ENCODE measurements at places on chromosomes 5 and 9.

DNA sequence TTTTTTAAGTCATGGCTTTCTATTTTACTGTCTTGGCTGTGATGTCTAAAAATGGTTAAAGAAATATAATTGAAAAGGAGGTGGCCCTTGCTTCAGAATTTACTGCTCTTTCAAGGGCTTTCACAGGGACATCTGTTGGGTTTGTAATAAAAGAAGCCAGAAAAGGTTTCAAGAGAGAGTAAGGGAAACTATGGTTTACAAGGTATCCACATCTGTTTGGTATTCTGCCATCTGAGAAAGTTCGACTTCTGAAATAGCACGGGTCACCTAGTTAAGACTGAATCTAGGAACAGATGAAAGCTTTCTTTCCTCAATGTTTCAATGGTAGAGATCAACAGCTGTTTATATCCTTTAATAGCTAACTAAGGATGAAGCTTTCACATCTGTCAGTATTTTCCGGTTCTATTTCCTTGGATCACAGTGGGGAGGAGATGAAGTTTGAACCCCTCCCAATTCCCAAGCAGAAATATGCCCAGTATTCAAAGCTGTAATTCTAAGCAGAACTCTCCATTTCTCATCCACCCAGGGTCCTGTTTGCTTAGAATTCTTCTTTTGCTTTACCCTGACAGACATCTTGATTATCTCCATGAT is 72.8 kb upstream of the IFNK start:
- DNase-seq, result no peak

GRCh38 chr5:134536876-134537275 is 11.4 kb downstream of the JADE2 start:
- DNase-seq, result no peak

- DNase-seq, result no peak
Observed at GRCh38 chr5:151293624-151294023, 9.9 kb downstream of the SLC36A3 start.

- DNase-seq, result no peak
Observed at GRCh38 chr5:74717596-74717995, 32.6 kb downstream of the HEXB start.

GRCh38 chr5:130295235-130295634 is 391.0 kb downstream of the CHSY3 start:
- no peak for DNase-seq

- no peak for DNase-seq
Observed at GRCh38 chr5:170882345-170882744, 20.5 kb downstream of the RANBP17 start.

GRCh38 chr5:43555895-43556606 is 826 bp downstream of the PAIP1 start:
- peak; percentile 31 for DNase-seq

DNA sequence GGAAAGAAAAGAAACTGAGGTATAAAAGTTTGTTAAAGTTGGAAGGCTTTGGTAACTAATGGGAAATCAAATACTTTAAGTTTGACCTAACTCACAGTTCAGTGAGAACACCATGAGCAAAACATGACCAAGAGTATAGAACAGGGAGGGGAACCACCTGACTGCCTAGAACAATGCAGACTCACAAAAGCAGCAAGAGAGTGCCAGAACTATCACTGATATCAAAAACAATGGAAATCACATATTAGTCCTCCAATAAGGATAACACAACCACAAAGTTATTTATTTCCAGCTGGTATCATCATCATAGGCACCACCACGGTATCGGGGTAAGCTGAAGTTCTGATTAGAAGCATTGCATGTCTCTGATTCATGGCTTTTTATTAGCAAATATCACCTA is 77.5 kb downstream of the TRPM6 start:
- DNase-seq, result no peak

- DNase-seq, result no peak
Observed at GRCh38 chr9:23774266-23774665, 51.8 kb downstream of the ELAVL2 start.

- DNase-seq, result no peak
Observed at GRCh38 chr5:52378237-52378636, 409.5 kb upstream of the ITGA1 start.

GRCh38 chr5:123665822-123666371 is 153.9 kb downstream of the CSNK1G3 start:
- DNase-seq, result no peak

- DNase-seq, result peak; percentile 42
Observed at GRCh38 chr9:21871256-21871975, 69.0 kb downstream of the MTAP start.

GRCh38 chr5:164600274-164600673 is 1094.9 kb downstream of the MAT2B start:
- DNase-seq, result peak; percentile 49

- DNase-seq, result no peak
Observed at GRCh38 chr5:154466671-154467070, 11.4 kb downstream of the HAND1 start.

GRCh38 chr9:16884952-16885513 is 14.6 kb upstream of the BNC2 start:
- DNase-seq, result peak; percentile 42

DNA sequence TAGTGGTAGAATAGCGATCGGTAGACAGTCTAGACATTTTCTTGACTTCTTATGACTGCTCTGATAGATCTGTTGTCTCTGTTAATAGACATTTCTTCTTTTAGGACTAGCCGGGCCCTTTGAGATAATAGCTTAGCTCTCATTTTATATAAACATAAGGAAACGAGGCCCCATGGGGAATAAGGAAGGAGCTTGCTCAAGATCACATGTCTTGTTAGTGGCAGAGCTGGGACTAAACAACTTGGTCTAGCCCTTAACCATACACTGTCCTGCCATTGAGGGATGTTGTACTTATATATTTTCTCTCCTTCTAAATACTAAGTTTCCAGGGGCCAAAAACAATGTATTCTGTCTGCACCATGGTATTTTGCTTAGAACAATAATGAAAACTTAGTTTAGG is 140.0 kb downstream of the GCNT1 start:
- DNase-seq, result no peak

DNA sequence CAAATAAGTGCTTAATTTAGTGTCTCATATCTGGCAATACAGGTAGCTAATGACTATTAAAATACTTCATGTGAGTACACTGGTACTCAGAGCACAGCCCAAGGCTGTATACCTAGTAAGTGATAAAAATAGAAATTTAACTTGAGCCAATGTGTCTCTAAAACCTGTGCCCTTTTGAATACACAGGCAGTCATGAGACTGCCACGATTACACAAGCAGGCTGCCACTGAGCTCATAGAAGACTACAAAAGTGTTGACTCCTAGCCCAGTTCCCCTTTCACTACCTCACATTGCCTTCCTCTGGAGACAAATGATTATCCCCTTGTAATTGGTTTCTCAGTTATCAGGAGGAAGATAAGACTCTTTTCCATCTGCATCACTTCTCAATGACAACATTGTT is 66.3 kb upstream of the PAPPA start:
- DNase-seq, result peak; percentile 49

GRCh38 chr9:6901180-6901579 is 143.4 kb downstream of the KDM4C start:
- no peak for DNase-seq

DNA sequence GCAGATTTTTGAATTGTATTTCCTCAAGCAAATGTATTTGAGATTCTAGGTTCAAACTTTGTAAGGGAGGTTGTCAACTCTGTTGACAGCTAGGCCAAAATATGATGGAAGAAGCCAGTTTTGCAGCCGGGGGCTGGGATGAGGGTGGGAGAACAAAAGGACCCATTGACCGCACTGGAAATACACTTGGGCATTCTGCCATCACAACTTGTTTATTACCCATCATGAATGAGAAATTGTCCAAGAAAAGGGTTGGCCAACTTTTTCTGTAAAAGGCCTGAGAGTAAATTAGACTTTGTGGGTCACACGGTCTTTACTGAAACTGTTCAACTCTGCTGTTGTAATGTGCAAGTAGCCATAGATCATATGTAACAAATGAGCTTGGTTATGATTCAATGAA is 221.3 kb upstream of the KLF9 start:
- no peak for DNase-seq

DNA sequence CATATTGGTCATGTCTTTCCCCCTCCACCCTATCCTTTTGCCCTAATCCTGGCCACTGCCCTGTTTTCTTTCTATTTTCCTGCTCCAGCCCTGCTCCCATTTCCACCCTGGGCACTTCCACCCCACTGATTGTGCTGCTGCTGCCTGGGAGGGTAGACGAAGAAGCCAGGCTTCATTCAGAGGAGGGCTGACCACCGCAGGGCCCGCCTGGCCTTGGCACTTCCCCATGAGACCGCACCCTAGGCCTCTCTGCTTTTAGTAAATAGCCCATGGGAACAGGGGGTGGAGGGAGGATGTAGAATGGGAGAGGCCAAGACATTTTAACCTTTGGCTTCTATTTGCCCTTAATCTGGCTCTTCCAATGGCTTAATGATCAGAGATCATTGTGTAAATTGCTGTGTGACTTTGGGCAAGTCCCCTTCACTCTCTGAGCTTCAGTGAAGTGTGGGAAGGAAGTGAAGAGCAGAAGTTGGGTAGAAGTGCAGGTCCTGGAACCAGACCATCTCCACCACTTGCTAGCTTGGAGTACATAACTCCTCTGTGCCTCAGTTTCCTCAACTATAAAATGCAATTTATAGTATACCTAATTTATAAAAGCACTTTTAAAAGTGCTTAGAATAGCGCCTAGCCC is 13.6 kb upstream of the GPX3 start:
- no peak for DNase-seq

GRCh38 chr5:68214482-68215207 is 911 bp upstream of the PIK3R1 start:
- DNase-seq, result no peak

GRCh38 chr5:91532281-91532680 is 149.2 kb upstream of the ARRDC3 start:
- DNase-seq, result no peak

DNA sequence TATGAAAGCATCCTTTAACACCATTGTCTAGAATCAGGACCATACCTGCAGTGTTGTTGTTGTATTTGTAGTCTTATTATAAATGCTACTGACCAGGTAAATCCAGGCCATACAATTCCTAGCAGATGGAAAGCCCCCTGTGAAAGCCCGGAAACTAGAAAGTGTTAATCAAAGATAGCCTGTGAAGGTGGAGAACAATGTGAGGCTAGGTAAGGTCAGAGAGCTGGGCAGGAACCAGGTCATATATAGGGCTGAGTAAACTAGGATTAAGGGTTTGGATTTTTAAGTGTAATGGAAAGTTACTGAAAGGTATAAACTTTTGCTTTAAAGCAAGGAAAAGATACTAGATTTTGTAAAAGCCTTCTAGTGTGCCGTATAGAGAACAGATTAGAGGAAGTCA is 6.7 kb downstream of the LRRC70 start:
- DNase-seq, result no peak

GRCh38 chr5:1320436-1321344 is 24.2 kb downstream of the CLPTM1L start:
- no peak for DNase-seq

DNA sequence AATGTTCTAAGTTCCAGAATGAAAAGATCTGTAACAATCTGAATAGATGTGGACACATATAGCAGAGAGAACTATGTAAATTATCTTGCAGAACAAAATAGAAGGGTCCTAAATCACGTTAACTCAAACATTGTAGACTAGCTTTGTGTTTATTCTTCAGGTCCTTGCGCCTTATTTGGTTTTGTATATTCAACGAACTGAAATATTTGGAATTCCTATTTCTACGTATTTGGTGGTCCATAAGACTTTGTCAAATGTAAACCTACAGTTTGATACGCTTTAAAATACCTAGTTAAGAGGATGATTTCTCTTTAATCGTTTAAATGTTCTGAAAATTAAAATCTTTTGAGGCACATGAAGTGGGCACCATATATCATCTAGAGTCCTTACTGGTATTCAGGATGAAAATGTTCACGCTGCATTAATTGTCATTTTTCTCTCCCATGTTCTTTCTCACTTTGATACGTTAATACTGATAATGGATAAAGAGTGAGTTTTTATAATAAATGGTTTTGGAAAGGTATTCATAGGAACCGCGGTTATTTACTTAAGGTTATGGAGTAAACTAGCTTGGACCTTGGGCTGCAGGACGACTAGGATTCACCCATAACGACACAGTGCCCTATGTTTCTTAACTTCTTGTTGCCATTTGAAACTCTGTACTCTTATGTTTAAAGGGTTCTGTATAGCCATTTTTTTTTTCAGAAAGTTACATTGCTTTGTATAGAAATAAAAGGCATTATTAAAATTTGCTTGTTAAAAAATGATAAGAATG is 45.3 kb downstream of the NDFIP1 start:
- DNase-seq, result no peak

DNA sequence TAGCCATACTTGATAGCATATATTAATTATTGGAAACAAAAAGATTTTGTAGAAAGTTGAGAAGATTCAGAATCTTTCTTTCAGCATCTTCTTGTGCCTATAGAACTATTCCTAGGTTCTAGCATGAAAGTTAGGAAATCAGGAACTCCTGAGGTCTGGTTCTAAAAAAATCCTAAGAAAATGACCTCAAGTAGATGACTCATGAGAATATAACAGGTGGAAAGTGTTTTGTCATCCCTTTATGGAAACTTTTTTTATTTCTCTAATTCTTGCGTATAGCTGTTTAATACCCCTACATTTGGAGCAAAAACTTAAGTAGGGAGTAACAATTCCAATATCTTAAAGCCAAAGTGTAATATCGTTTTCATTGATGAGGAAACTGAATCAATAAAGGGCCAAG is 574.1 kb downstream of the NR2F1-AS1 start:
- DNase-seq, result peak; percentile 8

- DNase-seq, result no peak
Observed at GRCh38 chr9:130766021-130766926, 68.8 kb upstream of the ABL1 start.

DNA sequence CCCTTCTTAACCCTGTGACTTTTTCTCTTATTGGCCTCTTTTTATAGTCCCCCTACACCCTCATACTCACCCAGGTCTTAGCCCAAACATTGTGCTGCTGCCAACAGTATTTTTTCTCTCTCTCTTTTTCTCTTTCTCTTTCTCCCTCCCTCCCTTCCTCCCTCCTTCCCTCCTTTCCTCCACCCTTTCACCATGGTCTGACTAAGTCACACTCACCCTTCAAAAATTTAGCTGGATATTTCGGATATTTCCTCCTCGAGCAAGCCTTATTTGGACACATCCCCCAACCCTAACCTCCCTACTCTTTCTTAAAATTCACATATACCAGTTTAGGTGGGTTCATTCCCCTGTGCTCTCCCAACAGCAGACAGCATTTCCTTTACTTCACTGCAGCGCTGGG is 64.7 kb downstream of the FGF1 start:
- DNase-seq, result peak; percentile 64

DNA sequence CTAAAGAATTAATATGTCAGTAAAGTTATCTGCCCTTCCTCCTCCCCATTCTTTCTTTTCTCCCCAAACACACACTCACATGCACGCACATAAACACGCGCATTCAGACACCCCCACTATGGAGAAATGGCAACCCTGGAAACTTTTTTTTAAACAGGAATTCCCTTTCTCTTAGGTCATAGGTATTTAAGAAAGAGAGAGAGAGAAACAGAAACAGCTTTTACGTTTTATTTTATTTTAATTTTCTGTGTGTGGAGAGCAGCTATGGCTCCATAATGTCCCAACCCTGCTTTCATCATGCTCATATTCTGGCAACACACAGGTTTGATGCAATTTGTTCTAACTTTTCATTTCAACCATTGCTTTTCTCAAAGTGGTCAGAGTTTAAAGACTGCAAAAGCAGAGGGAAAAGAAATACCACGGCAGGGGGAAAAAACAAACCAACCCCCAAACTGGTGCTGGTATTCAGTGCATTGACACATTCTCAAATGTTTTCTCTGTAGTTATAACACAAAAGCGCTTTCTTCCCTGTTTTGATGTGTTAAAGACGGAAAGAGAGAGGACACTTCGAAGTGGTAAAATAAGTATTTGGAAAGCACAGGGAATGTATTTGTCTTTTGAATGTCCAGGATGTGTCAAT is 126.0 kb upstream of the TMEM161B start:
- no peak for DNase-seq

GRCh38 chr5:478369-478981 is 35.5 kb downstream of the EXOC3 start:
- no peak for DNase-seq
